ENCODE measurements at places on chromosomes 5 and 9.

DNA sequence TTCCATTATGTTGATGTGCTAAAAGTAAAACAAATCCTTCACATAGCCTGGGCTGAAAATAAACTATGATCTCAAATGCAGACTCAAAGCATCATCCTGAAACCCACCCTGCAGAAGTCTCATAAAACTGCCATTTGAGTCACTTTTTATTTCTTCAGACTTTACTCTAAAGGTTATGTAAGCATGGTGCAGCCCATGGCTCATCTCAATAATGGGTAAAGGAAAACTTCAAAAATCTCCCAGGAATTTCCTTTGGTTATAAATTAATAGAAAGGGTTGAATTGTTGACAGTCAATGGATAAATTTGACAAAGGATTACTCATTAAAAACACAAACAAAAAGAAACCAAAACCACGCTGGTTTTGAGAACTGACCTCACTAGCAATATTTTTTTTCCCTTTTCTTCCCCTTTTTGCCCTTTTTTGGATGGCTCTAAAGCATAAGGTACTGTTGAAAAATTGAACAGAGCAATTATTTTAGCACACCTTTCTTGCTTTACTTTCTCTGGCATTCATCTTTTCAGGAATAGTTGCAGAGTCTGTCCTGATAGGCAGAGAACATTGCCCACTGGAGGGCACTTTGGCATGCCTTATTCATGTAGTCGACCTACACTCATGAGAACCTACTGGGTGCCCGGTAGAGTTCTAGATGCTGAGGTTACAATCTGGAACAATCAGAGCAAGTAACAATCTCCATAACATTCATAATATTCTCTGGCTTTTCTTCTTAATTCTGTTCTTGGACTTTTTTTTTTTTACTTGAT lies 191.4 kb downstream of the TMEM167A start:
- DNase-seq: peak; percentile 1

DNA sequence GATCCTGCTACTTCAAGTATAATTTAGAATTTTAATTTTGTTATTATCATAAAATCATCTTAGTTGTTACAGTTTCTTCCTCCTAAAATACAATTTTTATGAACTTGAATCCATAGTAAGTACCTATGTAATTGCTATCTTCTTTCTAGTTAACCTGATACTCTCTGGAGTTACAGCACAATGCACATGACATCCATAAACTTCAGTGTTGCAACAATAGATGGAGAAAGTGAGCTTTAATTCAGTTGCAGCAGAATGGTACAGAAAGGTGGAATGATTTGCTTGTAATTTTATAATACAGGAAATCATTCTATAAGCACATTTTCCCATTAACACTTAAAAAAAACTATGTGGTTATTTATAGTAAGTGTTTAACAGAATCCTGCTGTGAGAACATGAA lies 372.0 kb downstream of the CDH9 start:
- no peak for DNase-seq

DNA sequence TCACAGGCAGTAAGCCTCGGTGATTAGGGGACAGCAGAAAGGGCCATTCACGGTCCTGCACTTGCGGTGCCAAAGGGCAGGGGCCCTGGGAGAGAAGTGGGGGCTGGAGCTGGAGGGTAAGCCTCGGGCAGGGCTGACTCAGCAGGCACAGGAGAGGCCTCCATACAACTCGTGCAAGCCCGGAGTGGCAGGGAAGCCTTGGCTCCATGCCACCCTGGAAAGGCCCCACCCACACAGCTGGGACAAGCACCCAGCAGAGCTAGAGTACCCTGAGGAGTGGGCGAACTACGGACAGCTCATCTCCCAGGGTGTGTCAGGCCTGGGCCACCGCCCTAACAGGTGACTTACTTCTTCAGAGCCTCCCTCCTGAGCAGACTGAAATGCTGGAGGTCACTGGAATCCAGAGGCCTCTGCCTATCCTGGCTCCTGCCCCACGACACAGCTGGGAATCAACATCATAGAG lies 5.6 kb upstream of the CAMK2A start:
- DNase-seq: no peak

GRCh38 chr5:124262470-124262869 lies 484.0 kb downstream of the ZNF608 start:
- no peak for DNase-seq

GRCh38 chr9:120892748-120893610 lies 16.0 kb upstream of the PHF19 start:
- peak; percentile 97 for DNase-seq

DNA sequence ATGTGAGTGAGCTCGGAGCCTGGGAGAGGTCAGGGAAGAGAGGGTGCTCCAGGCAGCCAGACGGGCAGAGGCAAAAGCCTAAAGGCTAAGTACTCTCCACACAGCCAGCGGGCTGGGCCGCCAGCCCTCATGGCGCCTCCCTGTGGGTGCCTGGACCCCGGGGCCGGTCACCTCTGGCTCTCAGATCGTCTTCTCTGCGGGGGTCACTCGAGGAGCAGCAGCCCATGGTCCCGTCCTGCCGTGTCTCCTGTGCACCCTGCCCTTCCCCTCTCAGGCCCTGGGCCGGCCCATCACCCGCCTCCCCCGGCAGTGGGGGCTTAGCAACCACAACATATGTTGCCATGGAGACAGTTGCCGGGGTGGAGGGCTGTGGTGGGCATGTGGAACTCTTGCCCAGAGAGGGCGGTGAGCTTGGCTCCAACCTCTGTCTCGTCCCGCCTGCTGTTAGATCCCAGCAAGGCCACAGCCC lies 4.2 kb downstream of the AK1 start:
- no peak for DNase-seq

- no peak for DNase-seq
These were observed 122.6 kb upstream of the KLF4 start for GRCh38 chr9:107612136-107612535.

GRCh38 chr9:22582221-22582620 lies 135.6 kb downstream of the DMRTA1 start:
- DNase-seq: no peak

DNA sequence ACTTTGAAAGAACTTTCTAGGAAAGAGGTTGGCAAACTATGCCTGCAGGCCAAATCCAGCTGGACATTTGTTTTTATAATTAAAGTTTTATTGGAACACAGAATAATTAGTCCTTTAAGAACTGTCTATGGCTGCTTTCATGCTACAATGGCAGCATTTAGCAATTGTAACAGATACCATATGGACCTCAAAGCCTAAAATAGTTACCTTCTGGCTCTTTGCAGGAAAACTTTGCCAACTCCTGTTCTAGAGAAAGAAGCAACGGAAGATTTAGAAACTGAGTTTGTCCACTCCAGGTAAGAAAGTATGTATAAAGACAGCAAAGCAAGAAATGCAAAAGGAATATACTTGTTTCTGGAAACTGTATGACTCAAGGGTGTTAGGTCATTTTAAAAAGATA lies 281.7 kb upstream of the TRPM3 start:
- no peak for DNase-seq

- no peak for DNase-seq
These were observed 3.1 kb downstream of the TMOD1 start for GRCh38 chr9:97504381-97505216.

- DNase-seq: no peak
These were observed 1.0 kb upstream of the F2R start for GRCh38 chr5:76714751-76715485.

DNA sequence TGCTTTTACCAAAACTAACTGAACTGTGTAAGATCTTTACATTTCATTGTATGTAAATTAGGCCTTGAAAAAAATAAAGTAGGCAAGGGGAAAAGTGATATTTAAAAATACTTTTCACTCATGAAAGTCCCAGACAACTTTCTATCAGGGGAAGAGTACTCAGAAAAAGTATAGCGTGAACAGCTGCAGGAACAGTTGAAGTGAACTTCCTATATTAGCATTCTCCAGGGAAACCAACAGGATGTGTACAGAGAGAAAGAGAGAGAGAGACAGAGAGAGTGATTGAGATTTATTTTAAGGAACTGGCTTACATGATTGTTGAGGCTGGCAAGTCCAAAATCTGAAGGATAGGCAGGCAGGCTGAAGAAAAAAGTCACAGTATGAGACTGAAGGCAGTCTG lies 42.0 kb downstream of the ERMP1 start:
- peak; percentile 29 for DNase-seq

DNA sequence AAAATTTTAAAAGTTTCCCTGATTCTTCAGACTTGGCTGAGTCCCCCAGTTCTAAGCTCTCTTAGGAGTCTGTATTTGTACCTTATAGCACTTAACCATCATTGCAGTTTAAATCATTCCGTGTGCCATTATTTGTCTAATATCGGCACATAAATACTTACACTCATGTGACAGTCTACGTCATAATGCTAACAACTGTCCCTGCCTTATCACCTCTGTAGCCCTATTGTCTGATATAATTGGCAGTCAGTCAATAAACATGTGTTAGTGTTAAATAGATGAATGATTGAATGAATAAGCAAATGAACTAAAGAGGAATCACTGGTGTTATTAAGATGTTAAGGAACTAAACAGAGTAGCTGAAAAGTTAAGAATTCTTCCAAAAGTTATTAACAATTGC lies 287.8 kb downstream of the EBF1 start:
- DNase-seq: no peak

DNA sequence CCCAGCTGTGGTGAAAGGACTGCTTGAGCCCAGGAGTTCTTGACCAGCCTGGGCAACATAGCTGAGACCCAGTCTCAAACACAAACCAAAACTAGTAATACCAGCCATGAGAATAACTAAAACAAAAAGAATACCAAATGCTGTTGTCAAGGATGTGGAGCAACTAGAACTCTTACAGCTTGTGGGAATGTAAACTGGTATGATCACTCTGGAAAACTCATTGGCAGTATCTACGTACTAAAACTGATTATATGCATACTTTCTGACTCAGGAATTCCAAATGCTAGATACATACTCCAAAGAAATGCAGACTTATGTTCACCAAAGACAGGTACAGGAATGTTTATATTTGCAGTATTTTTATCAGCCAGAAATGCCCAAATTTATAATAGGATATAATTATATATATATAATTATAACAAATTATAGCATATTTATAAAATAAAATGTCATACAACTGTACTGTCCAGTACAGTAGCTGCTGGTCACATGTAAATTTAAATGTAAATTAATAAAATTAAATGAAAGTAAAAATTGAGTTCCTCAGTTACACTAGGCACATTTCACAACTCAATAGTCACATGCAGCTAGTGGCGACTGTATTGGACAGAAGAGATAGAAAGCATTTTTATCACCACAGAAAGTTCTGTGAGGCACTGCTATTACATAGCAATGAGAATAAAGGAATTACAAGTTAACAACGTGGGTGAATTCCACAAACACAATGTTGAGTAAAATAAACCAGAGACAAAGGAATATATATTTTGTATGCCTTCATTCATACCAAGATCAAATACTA lies 118.5 kb downstream of the GNAQ start:
- DNase-seq: no peak

- no peak for DNase-seq
These were observed 13.0 kb upstream of the SUSD3 start for GRCh38 chr9:93045521-93045920.

DNA sequence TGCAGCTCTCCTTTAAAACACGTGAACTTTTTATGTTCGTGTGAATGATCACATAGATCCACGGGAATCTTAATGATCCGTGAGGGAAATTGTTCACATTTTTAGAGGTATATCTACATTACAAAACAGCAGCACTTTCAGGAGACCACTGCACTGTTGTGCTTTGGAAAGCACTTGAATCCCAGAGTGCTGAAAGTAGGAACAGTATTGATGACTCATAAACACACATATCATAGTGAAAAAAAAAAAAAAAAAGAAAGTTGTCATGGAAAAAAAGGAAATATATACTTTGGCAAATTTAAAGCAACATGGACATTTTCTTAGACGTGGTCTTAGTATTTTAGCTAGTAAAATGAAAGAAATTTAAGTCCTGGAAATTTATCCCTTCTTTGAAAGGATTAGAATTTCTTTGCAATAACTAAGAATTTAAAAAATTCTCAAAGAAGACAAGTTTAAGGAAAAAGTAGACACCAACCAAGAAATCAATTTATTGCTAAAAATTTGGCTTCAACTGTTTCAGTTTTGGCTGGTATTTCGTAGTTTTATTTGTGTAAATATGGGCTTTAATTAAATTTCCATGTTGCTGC lies 55.4 kb downstream of the ADGRV1 start:
- no peak for DNase-seq

DNA sequence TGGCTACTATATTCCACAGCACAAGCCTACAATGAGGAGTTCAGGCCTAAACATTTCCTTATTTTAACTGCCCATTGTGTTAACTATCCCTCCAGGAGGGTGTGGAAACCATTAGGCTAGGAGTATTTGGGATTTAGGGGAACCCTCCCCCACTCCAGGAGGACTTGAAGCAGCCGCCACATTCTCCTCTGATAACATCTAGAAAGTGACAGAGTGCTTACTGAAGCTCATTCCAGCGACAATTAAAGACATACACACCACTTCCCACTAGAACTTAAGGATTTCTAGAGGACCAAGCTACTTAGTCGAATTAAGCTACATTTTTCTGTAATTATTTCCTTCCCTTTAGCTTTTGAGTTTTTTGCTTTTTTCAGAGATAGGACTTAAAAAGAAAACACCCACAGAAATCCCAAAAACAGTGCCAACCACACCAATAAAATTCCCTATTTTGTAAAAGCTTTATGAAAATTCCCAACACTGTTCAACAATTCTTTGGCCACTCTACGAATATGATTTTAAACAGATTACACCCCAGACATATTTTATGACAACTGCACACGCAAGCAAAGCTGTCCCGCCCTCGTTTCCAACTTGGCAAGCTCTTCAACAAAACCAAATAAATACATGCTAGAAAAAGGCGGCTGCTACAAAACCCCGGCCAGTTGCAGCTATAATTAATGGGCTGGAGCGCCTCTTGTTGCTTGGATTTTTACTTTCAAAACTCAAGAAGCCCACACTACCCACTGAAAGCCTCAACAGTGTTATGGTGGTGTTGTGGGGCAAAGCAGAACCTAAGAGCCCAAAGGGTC lies 4.5 kb downstream of the ROR2 start:
- no peak for DNase-seq

- no peak for DNase-seq
These were observed 253.7 kb downstream of the ICE1 start for GRCh38 chr5:5676218-5676617.

DNA sequence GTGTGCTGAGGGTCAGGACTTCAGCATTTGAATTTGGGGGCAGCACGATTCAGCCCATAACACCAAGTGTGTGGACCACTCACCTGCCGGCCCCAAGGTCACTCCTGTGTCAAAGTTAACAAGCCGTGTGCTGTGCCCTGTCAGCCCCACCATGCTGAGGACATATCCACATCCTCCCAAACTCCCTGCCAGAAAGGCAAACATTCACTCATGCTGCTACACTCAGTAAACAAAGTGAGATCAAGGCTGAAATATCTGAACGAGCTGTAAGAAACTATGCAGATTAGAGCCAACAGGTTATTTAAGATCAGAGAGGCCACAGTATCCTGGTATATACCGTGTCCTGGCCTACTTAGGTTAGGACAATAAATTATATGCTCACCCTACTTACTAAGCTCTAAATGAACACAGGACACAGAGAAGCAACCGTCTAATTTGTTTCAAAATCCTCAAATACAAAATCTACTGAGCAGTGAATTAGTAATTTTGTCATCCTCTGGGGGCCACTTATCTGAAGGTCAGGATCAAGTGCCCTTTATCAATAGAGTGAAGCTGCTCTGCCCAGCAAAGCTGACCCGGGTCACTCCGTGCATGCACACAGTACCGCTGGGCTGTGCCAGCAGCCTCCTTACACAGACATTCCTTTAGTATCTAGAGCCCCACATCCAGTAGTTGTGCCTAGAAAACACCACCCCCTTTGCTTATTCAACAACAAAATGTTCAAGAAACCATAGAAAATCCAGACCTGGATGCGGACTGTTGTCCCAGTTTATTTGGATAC lies 28.2 kb downstream of the RETREG1 start:
- no peak for DNase-seq

GRCh38 chr5:169197343-169197742 lies 103.6 kb downstream of the SLIT3 start:
- no peak for DNase-seq

- no peak for DNase-seq
These were observed 3.4 kb upstream of the CEP72 start for GRCh38 chr5:608429-609370.

All from OCI-LY7 (cell line).